ENCODE measurements at places on chromosomes 1 and 21.
A peak's percentile ranks its signal among the peaks of the same experiment; 100 is the strongest.

GRCh38 chr1:84103197-84103992 is 40.7 kb upstream of the PRKACB start:
- no peak for DNase-seq

- no peak for DNase-seq
Measured at GRCh38 chr1:106975944-106976343, 80.5 kb upstream of the PRMT6 start.

- DNase-seq: no peak
Measured at GRCh38 chr1:44043176-44044070, 12.2 kb upstream of the SLC6A9 start.

DNA sequence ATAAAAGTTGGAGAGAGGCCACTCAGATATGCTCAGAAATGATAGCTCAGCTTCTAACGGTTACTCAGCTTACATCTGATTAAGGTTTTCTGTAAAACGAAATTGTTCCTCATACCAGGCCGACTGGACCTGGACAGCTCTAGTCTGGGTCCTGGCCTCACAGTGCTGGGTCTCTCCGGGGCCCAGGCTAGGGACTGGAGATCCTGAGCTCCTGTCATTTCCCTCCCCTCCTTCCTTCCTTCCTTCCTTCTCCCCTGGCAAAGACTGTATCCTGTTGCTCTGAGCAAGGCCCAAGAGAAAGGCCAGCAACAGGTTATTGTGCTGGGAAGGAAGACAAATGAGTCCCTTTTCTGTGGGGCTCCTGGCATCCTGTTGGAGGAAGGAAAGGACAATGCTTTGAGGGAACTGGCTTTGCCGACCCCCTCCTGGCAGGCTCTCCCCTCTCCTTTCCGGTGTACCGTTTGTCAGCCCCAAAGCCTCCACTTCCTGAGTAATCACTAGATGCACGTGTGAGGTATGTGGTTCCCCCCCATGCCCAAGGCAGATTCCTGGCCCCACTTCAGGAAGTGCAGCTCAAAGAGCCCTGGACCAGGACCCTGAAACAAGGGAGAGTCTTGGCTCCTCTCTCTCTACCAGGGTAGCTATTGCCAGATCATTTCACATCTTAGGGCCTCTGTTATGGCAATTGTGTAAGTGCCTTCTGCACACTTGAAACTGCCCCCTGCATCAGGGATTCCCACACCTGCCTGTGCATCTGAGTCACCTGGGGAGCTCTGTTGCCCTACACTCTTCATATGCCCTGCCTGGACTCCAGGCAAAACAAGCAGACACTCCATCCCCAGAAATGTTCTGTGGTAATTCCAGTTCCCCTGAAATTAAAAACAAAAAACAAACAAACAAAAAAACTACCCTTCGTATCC is 212.7 kb upstream of the FGGY start:
- no peak for DNase-seq

DNA sequence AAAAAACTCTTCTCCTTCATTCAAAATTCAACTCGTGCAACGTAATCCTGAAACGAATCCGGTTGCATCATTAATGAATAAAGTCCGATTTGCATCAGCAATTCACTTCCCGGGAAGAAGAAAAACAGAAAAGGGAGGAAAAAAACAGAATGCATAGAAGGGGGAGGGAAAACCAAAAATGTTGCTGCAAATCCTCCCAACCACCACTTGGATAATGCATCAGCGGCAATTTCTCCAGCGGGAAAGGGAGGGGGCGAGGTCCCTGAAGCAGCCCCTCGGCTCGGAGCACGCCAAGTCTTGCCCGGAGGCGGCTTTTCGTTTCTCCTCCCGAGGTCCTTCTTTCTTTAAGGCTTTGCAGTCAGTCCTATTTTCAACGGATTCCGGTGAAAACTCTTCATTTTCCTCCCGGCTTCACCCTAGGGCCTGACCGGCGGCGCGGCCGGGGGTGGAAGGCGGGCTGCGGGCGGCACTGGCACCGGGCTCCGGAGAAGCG is 723 bp downstream of the CDC42BPA start:
- peak; percentile 64 for DNase-seq

GRCh38 chr1:210711825-210712612 is 383.3 kb downstream of the HHAT start:
- DNase-seq: no peak

All from spinal cord (tissue), 10 donors.